ENCODE measurements at places on chromosomes 12 and 14. TPM values are rescaled to one million over a fixed set of nuclear protein-coding genes. Genes with fewer than 3 reads are reported as not detected.

The HOXC5 gene
- polyA plus RNA-seq, result not detected

The CCND2 gene
- polyA plus RNA-seq, result 83.3 TPM

The SVOP gene
- not detected for polyA plus RNA-seq

The AICDA gene
- not detected for polyA plus RNA-seq

The SMIM41 gene
- not detected for polyA plus RNA-seq

The INHBE gene
- polyA plus RNA-seq, result not detected

The REC8 gene
- polyA plus RNA-seq, result 3.8 TPM

The PDZRN4 gene
- not detected for polyA plus RNA-seq

The FOXM1 gene
- polyA plus RNA-seq, result 1.2 TPM

The TAS2R19 gene
- polyA plus RNA-seq, result not detected

The DDN gene
- not detected for polyA plus RNA-seq

The SERPINA10 gene
- polyA plus RNA-seq, result not detected

The SLC5A8 gene
- not detected for polyA plus RNA-seq

The LMNTD1 gene
- not detected for polyA plus RNA-seq

The SIX4 gene
- not detected for polyA plus RNA-seq

The ESPL1 gene
- polyA plus RNA-seq, result not detected

The RDH5 gene
- not detected for polyA plus RNA-seq

The CMA1 gene
- not detected for polyA plus RNA-seq

The ETFBKMT gene
- polyA plus RNA-seq, result 1.6 TPM

The NTN4 gene
- not detected for polyA plus RNA-seq

The CACNA2D4 gene
- polyA plus RNA-seq, result 20.0 TPM

The GPX2 gene
- not detected for polyA plus RNA-seq

The MYL2 gene
- polyA plus RNA-seq, result not detected

The MYF6 gene
- not detected for polyA plus RNA-seq

The UNG gene
- 36.2 TPM for polyA plus RNA-seq

The HCAR3 gene
- polyA plus RNA-seq, result not detected

The RTRAF gene
- 162 TPM for polyA plus RNA-seq

The HIP1R gene
- polyA plus RNA-seq, result 14.6 TPM

The FOXN4 gene
- polyA plus RNA-seq, result not detected

The ZDHHC22 gene
- not detected for polyA plus RNA-seq

The RFLNA gene
- not detected for polyA plus RNA-seq

The RNASE7 gene
- not detected for polyA plus RNA-seq

The CACNB3 gene
- 1.4 TPM for polyA plus RNA-seq

The MIPOL1 gene
- not detected for polyA plus RNA-seq

The MAP3K9 gene
- not detected for polyA plus RNA-seq

The EPYC gene
- polyA plus RNA-seq, result not detected

The CD4 gene
- polyA plus RNA-seq, result 2.0 TPM

The GRIN2B gene
- not detected for polyA plus RNA-seq

The PXMP2 gene
- polyA plus RNA-seq, result 12.5 TPM

The OTOGL gene
- not detected for polyA plus RNA-seq

The HCAR1 gene
- polyA plus RNA-seq, result not detected

The RIMBP2 gene
- not detected for polyA plus RNA-seq

The C12orf56 gene
- not detected for polyA plus RNA-seq

The STYK1 gene
- 1.4 TPM for polyA plus RNA-seq

The TAS2R7 gene
- polyA plus RNA-seq, result not detected

The MSI1 gene
- not detected for polyA plus RNA-seq

The HVCN1 gene
- polyA plus RNA-seq, result 54.0 TPM

The APOF gene
- polyA plus RNA-seq, result not detected
